ENCODE measurements at places on chromosomes 12 and 14. TPM values are rescaled to one million over a fixed set of nuclear protein-coding genes. Genes with fewer than 3 reads are reported as not detected.

The PLBD1 gene
- total RNA-seq, result 4.7 TPM

The SAMD15 gene
- 6.2 TPM for total RNA-seq

The PAX9 gene
- not detected for total RNA-seq

The SIX4 gene
- total RNA-seq, result 15.6 TPM

The SLC25A21 gene
- total RNA-seq, result 0.29 TPM

The FSCB gene
- total RNA-seq, result not detected

The ABHD12B gene
- not detected for total RNA-seq

The PMCH gene
- total RNA-seq, result not detected

The ABCC9 gene
- total RNA-seq, result 28.3 TPM

The SERPINA12 gene
- not detected for total RNA-seq

The SERPINA1 gene
- total RNA-seq, result 0.29 TPM

The NKX2-1 gene
- total RNA-seq, result not detected

GRCh38 chr14:65345266-65345665 is 67.3 kb upstream of the FUT8 start:
- DNase-seq, result no peak

- DNase-seq, result peak; percentile 19
Observed at GRCh38 chr14:72416892-72417291, 477.0 kb downstream of the DPF3 start.

GRCh38 chr14:73287071-73287470 is 49.8 kb downstream of the PAPLN start:
- DNase-seq, result no peak

DNA sequence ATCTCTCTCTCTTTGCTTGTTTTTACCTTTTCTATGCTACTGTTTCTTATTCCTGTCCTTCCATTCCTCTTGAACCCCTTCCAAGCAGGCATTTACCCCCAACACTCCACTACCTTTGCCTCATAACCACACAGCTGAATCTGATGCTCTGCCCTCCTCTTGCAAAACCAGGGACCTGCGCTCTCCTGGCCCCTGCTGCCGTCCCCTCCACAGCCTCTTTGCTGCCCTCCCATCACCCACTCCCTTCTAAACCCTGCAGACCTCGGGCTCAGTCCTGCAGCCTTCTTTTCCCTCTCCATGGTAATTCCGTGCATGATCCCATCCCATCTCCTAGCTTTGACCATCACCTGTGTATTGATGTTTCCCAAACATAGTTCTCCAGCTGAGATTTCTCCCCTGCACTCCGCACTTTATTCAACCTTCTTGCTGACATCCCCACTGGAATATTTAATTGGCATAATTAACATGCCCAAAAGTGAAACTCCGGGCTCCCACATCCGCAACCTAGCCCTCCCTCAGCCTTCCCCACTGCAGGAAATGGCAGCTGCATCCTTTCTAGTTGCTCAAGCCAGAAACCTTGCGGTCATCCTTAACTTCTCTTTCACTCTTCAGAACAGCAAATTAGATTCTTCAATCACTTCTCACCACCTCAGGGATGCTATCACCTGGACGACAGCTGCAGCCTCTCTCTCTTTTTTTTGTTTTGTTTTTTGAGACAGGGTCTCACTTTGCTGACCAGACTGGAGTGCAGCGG is 16.0 kb downstream of the FIGNL2 start:
- DNase-seq, result peak; percentile 25

DNA sequence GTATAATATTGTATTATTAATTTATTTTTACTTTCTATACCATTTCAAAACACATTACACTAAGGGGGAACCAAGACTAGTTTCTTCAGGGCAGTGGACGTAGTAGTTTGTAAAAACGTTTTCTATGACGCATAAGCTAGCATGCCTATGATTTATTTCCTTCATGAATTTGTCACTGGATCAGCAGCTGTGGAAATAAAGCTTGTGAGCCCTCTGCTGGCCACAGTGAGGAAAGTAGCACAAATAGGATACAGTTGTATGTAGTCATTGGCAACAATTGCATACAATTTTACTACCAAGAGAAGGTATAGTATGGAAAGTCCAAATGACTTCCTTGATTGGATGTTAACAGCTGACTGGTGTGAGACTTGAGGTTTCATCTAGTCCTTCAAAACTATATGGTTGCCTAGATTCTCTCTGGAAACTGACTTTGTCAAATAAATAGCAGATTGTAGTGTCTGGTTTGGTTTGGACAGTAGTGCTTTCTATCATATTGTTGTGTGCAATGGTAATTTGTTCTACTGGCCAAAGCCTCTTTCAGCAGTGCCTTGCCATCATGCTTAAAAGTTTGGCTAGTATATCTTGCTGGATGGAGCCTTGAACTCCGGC is 24.3 kb upstream of the PLEKHD1 start:
- DNase-seq, result peak; percentile 88

GRCh38 chr12:704516-705242 is 41.4 kb upstream of the NINJ2 start:
- no peak for DNase-seq

DNA sequence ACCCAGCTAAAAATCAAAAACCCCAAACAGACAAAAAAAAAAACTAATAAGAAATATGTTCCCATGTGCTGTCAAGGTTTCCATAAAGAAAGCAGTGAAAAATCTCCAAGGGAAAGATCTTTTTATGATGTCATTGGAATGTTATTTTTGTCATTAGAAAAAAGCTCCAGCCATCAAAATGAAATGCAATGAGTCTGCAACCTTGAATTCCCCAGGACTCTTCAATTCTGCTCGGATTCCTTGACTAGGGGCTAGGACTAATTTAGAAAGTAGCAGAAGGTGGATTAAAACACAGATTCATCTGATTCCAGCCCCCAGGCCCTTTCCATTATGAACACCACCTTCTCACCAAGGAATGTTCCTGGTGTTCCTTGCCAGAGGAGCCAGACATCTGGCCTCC is 6.0 kb upstream of the PCNX1 start:
- DNase-seq, result no peak

DNA sequence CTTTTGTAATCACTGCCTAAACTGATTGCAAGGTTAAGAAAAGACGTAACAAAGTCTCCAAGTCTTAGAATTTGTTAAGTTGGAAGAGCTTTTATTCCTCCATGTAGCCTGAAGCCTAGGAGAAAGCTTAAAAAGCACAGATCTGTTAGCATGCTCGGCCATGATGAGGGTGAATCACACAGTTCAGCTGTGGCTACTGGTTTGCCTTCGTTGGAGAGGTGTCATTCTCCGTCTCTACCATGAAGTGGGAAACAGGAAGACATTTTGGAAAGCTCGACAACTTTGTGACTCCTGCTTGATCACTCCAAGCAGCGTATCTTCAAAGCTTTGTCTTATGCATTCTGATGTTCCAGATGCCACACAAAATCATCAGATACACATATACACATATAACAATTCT is 27.1 kb downstream of the DCP1B start:
- DNase-seq, result no peak

- no peak for DNase-seq
Observed at GRCh38 chr14:72054911-72055310, 122.7 kb downstream of the RGS6 start.

DNA sequence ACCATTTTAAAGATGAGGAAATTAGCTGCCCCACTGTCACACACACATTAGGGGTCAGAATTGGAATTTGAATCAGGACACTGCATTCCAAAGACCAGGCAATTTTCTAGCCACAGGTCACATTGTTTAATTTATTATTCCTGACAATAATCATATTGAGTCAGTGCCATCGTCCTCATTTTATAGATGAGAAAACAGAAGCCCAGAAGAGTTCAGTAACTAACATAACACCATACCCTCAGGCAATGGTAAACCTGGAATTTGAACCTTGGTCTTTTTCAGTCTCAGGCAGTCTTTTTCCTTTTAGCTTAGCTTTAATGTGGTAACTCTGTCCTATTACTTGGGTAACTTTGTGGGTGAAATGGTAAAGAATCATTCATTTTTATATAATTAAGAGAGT is 330.3 kb upstream of the SYT1 start:
- DNase-seq, result no peak

GRCh38 chr14:28577187-28577586 is 189.4 kb upstream of the FOXG1 start:
- DNase-seq, result no peak

- peak; percentile 66 for DNase-seq
Observed at GRCh38 chr12:91142221-91142631, 30.9 kb upstream of the LUM start.

DNA sequence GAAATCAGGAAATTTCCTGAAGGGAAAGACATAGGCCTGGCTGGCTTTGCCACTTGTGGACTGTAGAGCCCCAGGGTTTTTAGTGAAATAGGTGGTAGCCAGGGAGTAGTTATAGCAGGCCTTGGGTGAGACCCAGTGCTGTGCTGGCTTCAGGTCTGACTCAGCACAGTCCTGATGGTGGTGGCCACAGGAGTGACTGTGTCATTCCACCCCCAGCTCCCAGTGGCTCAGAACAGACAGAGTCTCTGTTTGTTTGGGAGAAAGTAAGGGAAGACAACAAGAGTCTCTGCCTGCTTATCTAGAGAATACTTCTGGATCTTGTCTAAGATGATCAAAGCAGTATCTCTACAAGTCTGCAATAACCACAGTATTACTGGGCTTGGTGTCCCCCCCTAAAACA is 27.5 kb upstream of the OR6J1 start:
- DNase-seq, result no peak

DNA sequence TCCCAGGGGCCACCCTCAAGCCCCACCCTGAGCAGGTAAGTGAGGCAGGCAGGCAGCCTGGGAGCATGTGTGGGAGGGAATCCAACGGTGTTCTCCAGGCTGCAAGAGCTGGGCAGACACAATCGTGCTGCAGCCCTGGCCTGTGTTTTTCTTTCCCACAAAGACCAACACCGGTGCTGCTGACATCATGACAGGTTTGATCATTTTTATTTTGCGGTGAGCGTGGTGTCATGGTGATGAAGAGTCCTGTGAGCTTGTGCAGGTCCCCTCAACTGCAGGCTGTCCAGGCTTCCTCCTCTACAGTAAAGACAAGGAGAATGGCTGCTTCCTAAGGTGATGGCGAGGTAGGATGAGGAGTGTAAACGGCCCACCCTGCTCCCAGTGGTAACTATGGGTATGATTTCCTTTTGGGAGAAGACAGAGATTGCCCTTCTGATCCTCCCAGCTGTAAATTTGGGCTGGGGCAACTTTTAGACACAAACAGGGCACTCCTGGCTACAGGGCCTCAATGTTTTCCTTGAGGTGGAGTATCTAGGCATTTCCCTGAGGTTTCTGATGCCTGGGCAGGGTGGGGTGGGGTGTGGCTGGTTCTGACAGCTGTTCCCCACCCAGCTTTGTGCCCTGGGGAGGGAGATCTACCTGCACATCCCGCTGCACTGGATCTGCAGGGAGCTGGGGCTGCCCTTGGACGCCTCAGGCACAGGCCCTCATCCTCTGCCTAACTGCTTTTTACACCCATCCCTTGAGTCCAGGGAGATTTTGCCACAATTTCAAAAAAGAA is 109.1 kb downstream of the VCPKMT start:
- no peak for DNase-seq

DNA sequence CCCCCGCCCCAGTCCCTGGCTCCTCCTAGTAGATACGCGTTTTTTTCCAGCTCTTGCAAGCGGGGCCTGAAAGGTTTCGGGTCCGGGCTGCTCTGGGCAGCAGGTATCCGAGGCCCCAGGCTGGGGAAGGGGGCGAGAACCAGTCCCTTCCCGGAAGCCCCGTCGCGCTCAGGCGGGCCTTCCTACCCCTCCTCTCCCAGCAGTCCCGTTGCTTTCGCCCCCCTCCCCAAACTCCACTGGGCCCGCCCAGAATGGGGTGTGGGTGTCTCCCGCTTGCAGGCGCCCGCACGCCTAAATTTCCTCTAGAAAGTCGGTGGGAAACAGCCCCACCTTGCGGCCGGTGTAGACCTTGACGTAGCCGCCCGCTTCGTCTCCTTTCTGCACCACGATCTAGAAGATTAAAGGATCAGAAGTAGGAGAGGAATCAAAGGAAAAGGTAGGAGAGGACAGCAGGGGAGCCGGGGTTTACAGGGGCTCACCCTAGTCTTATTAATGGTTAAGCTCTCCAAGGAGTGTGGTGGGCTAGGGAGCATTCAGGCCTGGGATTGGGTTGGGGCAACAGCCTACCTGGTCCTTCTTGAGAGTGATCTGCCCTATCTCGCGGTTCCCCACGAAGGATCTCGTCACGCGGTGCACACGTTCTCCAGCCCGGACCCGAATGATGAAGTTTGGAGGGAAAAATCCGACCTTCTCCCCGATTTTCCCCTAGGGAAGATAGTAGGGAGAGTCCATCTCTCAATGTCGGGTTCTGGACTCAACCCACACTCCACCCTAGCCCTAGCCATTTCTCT is 7.3 kb downstream of the STAC3 start:
- peak; percentile 98 for DNase-seq

DNA sequence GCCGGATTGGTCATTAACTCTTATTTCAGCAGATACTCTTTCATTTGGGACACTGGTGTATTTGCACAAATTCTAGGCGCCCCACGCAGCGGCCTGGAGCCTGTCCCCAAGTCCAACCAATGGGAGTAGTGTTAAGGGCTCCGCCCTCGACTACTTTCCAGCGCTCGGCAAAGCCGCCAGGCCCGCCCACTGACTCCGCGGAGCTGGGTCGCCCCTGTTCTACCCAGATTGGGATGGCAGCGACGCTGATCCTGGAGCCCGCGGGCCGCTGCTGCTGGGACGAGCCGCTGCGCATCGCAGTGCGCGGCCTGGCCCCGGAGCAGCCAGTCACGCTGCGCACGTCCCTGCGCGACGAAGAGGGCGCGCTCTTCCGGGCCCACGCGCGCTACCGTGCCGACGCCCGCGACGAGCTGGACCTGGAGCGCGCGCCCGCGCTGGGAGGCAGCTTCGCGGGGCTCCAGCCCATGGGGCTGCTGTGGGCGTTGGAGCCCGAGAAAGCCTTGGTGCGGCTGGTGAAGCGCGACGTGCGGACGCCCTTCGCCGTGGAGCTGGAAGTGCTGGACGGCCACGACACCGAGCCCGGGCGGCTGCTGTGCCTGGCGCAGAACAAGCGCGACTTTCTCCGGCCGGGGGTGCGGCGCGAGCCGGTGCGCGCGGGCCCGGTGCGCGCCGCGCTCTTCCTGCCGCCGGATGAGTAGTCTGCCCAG is at the start of gene ACOT6:
Gene ACOT6 (plus strand): TSS at position 179 of the 707 bp plus-strand sequence. CDS start 55 bp downstream, at position 234.
- DNase-seq, result peak; percentile 96

- DNase-seq, result no peak
Observed at GRCh38 chr12:14846042-14846587, 2.8 kb upstream of the ART4 start.

DNA sequence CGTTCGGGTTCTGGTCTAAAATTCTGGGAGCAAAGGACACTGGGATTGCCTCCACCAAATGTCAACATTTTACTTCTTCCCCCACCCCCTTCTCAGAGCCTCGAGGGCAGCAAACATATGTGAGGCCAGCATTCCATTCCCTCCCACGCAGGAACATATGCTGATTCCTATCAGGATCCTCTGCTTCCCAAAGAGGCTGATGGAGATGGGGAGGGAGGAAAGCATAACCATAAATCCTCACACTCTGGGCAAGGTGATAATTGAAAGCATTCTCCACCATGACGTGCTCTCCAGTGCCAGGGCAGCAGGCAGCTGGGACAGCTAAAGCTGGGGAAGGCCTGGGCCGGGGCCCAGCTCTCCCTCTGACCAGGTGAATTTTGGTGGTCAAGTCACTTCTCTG is 395.0 kb downstream of the ZFP36L1 start:
- peak; percentile 8 for DNase-seq

GRCh38 chr14:106460916-106461315 is 934.5 kb downstream of the TMEM121 start:
- peak; percentile 10 for DNase-seq

Data from osteoblast (primary cell).